ENCODE measurements at places on chromosomes 7 and 10.

GRCh38 chr7:2645274-2645868 lies 13.6 kb downstream of the TTYH3 start:
- no peak for DNase-seq

GRCh38 chr10:75617485-75618155 lies 186.2 kb downstream of the LRMDA start:
- DNase-seq: no peak

- no peak for DNase-seq
Measured at GRCh38 chr7:54722026-54722425, 37.0 kb downstream of the SEC61G start.

DNA sequence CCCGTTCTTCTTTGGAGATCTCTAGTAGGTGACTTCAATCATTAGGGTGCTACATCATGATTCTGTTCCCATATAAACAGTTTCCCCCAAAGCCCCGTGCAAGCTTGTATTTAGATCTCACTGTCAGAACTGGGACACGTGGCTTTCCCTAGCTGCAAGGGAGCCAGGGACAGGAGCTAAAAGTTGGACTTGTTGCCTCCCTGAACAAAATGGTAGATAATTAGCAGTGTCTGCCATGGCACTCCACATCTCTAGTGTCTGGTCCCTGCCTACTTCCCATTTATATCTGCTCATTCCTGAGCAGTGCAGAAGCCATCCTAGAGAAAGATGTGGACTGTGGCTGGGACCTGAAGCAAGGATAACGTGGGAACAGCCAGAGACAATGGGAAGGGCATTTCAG lies 76.6 kb upstream of the FGFR2 start:
- DNase-seq: no peak
